T-helper 2 cell (primary cell): ENCODE measurements at places on chromosomes 5 and 9.

DNA sequence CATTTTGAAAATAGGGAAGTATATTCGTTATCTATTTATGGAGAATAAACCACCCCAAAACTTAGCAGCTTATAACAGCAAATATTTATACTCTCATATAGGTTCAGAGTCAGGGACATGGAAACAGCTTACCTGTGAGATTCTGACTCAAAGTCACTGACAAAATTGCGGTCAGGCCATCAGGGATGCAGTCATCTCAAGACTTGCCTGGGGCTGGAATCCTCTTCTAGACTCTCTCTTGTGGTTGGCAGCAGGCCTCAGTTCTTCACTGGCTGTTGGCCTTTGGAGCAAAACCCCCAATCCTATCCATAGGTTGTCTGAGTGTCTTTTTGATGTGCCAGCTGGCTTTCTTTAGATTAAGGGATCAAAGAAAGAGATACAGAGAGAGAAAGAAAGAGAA, 275.6 kb downstream of the SEC61B start:
- peak; percentile 61 for DNase-seq

GRCh38 chr5:14131855-14132503, 11.2 kb upstream of the TRIO start:
- DNase-seq: no peak

GRCh38 chr9:135218331-135219225, 131.1 kb downstream of the OLFM1 start:
- DNase-seq: no peak

GRCh38 chr5:143886096-143886495, 74.1 kb downstream of the HMHB1 start:
- DNase-seq: no peak

GRCh38 chr5:149073213-149073612, 10.4 kb upstream of the SH3TC2 start:
- DNase-seq: no peak

DNA sequence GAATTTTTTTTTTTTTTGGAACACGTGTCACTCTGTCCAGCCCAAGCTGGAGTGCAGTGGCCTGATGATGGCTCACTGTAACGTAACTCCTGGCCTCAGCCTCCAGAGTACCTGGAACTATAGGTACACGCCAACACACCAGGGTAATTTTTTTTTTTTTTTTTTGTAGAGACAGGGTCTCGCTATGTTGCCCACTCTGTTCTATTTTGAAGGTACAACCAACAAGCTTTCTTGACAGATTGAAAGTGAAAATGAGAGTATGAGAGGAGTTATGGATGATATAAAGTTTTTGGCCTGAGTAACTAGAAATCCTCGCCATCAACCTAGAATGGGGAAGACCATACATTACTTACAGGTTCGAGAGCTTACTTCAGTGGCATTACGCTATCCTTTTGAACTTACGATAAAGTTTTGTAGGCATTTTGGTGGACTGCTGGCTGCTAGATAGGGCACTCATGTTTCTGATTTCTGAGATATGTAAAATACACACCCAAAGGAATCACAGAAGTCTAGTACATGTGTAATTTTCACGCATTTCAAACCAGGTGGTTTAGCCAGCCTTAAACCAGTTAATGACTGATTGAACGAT, 806 bp upstream of the CDC42SE2 start:
- no peak for DNase-seq

DNA sequence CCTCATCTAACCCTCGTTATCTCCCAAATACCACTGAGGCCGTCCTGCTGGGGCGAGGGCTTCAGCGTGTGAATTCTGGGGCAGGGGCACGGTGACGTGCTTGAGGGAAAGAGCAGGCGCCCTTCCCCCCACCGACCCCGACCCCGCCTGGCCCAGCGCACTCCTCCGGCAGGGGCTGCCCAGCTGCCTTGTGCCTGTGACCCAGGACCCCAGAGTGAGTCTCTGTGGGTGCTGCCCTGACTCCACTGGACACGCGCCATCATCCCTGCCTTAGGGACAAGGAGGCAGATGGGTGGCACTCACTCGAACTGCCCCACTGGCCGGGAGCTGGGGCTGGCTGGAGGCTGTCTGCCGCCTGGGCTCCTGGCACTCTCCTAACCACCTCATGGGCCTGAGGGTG, 136.2 kb upstream of the LPCAT1 start:
- no peak for DNase-seq

DNA sequence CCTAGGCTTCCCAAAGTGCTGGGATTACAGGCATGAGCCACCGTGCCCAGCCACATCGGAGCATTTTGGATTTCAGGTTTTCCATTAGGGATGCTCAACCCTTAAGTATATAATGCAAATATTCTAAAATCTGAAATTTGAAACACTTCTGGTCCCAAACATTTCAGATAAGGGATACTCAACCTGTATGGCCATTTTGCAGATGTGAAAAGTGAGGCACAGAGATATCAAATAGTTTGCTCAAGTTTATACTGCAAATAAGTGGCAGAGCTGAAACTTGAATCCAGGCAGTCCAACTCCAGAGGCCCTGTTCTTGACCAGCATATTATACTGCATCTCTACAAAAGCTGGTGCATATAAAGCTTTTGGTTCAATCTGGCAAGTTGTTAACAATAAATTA, 2.4 kb downstream of the WDR31 start:
- no peak for DNase-seq

DNA sequence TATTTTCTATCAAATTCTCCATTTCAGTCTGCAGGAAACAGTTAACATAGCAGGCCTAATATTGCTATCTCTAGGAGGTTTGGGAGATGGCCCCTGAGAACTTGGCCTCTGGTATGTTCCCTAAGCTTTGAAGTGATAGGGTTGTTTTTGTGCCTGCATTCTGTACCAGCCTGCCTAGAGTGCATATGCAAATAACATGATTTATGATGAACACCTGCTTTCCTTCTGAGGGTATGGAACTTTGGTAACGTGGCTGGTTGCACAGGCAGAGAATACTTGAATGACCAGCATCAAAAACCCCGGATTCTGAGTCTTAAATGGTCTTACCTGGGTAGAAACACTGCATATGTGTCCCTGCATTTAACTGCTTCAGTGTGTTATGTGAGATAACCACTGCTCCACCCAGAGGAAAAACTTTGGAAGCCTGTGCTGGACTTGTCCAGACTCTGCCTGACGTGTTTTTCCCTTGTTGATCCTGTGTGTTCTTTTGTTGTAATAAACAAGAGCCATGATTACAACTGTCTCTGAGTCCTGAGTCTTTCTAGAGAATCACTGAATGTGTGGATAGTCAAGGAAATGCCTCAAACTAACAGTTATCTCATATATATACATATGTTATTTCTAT, 111.3 kb upstream of the ABCA1 start:
- DNase-seq: no peak

DNA sequence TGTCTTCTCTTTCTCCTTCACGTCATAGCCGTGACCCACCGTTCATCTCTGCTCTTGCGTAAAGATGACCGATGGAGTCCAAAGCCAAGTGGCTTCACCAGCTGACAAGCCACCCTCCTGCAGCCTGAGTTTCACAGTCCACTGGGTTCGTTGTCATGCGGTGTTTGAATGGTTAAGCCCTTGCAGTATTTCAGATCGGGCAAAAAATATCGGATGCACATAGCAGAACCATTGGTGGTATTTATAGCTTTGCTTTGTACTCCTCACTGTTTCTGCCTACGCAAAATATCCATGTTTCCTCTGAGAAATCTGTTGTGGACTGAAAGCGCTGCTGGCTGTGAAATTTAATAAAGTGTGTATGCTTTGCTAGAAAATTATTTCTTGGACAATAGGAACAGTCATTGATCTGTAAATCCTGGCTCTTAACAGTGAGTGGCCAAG, 34.5 kb upstream of the NCS1 start:
- DNase-seq: no peak

DNA sequence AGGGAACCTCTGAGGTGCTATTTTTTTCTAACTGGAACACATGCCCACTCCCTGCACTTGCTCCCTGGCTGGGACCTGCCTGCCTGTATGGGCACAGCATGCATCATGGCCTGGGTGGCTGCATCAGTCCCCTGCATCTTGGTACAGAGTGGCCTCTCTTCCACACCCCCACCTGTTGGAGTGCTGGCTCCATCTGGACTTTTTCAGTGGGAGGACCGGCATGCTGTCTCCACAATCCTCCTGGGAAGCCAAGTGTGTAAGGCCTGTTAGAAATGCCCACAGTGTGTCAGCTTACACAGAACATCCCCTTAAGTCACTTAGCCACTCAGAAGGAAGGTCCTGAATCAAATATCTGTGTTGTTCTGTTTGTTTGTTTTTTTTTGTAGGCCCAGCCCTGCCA, 102.9 kb downstream of the MARCHF3 start:
- no peak for DNase-seq

DNA sequence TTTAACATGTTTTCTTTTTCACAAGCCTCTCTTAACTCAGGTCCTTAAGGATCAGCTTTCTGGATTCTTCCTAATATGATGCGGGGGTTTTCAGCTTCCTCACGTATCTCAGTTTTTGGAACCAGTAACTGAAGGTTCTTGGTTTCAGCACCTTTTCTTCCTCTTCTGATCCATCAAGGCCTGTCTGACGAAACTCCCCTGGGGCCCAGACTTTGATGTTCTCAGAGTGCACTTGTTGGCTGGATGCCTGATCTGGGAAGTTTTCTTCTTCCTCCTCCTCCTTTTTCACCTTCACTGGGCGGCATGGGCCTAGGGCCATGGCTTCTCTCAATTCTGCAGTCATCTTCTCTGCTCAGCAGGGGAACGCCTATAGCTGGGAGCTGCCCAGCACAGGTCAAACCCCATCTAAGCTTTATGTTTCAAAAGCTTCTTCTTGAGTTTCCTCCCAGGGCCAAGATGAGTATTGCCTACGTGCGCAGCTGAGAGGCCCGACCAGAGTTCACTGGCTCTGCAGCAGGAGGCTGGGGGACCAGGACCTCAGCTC, 44.8 kb downstream of the GHR start:
- DNase-seq: no peak

DNA sequence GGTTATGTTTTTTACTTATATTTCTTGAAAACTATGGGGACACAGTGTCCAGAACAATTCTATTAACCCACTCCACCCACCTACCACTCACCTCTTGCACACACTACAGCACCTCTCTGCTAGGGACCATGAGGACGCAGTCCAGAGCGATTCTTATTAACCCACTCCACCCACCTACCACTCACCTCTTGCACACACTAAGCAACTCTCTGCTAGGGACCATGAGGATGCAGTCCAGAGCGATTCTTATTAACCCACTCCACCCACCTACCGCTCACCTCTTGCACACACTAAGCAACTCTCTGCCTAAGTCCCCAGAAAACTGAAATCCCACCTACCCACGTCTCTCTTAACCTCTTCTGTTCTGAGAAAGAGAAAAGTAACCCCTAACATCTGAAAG, 2.2 kb upstream of the SHROOM1 start:
- no peak for DNase-seq

DNA sequence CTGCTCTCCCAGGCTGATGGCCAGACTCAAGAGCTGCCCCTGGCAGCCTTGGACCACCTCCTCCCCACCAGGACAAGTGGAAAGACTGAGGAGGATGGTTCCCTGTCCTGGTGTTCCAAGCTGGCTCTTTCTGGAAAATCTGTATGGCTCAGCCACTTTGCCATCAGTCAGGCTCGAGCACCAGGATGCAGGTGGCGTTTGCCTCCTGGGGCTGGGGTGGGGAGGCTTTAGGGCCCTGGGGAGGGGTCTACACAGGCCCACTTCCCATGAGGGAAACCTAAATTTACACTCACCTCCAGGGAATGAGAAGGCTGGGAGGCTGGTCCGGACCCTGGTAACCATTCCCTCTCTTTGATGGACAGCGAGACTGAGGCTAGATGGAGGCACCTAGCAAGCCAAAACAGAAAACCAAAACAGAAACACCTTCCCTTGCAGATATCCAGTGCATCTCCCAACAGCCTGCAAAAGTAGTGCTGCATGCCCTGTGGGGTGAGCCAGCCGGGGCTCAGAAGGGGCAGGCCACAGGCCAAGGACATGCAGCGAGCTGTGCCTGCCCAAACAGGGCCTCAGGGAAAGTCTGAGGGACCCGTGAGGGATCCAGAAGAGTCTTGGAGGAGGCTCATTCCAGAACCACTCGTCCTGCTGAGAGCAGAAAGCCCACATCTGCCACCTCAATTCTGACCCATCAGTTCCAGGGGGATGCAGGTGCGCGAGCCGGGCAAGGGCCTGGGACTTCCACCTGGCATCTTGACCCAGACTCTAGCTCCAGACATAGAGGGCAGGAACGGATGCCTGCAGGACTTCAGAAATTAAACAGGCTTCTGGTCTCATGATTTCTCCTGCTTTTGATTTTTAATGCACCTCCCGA, 5.4 kb upstream of the CSF2 start:
- DNase-seq: no peak

- no peak for DNase-seq
These were observed 344.6 kb downstream of the PDE4D start for GRCh38 chr5:59548807-59549357.
